Mesothelial cell of epicardium (in vitro differentiated cells): ENCODE measurements at places on chromosomes 16 and 17. TPM values are rescaled to one million over a fixed set of nuclear protein-coding genes. Genes with fewer than 3 reads are reported as not detected.

The SMIM36 gene
- not detected in 3 replicates for total RNA-seq

DNA sequence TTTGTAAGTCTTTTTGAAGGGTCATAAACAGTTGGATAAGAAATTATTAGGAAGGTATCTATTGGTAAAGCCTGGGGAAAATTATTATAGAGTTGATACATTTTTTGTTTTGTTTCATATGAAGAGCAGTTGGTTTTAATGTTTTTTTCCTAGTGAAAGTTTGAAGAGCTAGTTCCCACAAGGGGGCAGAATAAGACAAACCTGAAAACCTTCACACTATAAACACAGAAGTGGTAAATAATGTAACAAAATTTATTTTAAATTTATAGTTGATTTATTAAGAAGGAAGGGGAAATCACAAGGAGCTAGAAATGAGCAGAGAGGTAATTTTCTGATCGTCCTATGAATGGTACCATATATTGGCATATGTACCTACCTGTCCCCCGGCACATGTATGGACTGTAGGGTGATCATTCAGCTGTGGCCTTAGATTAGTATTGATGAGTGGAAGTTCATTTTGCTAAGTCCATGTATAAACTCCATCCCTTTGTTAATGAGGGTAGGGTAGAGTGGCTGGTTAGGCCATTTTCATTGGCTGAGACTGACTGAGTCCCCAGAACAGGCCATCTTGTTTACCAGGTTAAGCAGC is 116.3 kb downstream of the TANC2 start:
- DNase-seq = no peak

The KRTAP16-1 gene
- total RNA-seq = not detected in 3 replicates

GRCh38 chr17:79991140-79991923 is 44.3 kb downstream of the TBC1D16 start:
- DNase-seq = peak; percentile 79

The GDPD1 gene
- total RNA-seq = 7.6 to 9.1 TPM (median 7.8 TPM) in 3 replicates

The MT1X gene
- total RNA-seq = 6.8 to 8.9 TPM (median 7.1 TPM) in 3 replicates

GRCh38 chr17:61464843-61465180 is 12.6 kb downstream of the TBX4 start:
- DNase-seq = no peak

The HSPB9 gene
- 0.18 TPM in 1 of 3 replicates, not detected in the others for total RNA-seq

GRCh38 chr16:69404275-69404805 is 18.5 kb upstream of the TERF2 start:
- DNase-seq = peak; percentile 52
